ENCODE measurements at places on chromosomes 3 and 15. TPM values are rescaled to one million over a fixed set of nuclear protein-coding genes. Genes with fewer than 3 reads are reported as not detected.

RLBP1 gene
- total RNA-seq: not detected

OR5K3 gene
- not detected for total RNA-seq

CPA3 gene
- total RNA-seq: 7.3 TPM

GTF2A2 gene
- total RNA-seq: 78.9 TPM

GPR171 gene
- total RNA-seq: 0.34 TPM

CKMT1A gene
- not detected for total RNA-seq

B2M gene
- total RNA-seq: 2,078 TPM

CAMK2N2 gene
- total RNA-seq: not detected

GRCh38 chr15:68683551-68683950 lies 104.8 kb downstream of the CORO2B start:
- DNase-seq: no peak

GRCh38 chr3:99702953-99703943 lies 64.9 kb downstream of the COL8A1 start:
- no peak for DNase-seq

- no peak for DNase-seq
These were observed 73.1 kb downstream of the ABTB1 start for GRCh38 chr3:127745656-127746399.

DNA sequence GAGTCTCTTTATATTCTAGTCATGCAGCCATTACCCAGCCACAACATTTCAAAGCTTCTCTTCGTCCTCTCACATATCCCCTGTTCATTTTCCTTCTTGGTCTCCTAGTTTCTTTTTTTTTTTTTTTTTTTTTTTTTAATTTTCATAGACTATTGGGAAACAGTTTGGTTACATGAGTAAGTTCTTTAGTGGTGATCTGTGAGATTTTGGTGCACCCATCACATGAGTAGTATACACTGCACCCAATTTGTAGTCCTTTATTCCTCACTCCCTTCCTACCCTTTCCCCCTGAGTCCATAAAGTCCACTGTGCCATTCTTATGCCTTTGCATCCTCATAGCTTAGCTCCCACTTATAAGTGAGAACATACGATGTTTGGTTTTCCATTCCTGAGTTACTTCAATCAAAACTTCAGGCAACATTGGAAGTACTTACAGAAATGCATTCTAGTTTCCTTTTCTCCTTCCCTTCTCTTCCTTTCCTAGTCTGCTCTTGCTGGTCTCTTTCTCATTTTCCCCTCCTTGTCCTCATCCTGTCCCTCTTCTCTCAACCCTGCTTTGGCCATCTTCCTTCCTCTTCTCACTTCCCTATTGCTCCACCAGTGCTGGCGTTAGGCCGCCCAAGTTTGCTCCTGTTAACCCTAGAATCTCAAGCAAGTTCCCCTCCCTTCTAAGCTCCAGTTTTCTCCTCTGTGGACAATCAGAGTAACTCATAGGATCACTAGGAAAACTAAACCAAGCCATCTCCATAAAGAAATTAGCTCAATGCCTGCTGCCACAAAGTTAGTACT lies 4.8 kb downstream of the ATP8B4 start:
- DNase-seq: no peak

DNA sequence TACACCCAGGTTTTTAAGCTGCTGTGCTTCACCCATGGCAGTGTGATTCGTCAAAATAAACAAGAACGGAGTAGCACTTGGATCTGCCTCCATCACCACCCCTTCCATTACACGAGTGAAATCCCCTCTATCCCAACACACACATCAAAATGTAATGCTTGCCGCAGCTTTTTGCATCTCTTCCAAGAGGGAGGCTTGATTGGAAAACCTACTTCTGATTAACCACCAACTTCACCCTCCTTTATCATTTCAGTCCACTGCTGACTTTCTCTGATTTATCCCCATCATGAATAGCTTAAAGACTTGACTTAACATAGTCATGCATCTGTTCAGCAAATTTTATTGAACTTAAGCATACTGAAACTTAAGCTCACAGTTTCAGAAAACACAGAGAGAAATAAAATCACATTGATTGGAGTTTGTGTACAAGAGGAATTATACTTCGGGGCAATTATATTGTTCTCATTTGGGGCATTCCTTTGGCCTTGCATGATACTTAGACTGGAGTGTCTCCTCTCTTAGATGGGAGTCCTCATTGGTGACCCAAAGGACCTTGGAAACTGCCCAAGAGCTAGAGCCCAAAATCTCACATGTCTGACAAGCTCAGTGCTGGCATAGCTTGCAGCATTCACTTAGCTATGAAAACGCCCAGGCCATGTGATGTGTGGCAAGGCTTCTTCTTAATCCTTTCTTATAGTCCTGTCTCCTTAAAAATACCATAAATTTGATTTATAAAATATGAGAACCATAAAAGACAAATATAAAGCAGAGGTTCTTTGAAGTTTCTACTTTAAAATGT lies 124.3 kb upstream of the UMPS start:
- DNase-seq: no peak

- DNase-seq: no peak
These were observed 146.2 kb downstream of the KLF13 start for GRCh38 chr15:31472636-31473384.

GRCh38 chr3:30747771-30748281 lies 141.4 kb downstream of the TGFBR2 start:
- no peak for DNase-seq

- no peak for DNase-seq
These were observed 121.3 kb upstream of the ADAMTS9 start for GRCh38 chr3:64809086-64809485.

DNA sequence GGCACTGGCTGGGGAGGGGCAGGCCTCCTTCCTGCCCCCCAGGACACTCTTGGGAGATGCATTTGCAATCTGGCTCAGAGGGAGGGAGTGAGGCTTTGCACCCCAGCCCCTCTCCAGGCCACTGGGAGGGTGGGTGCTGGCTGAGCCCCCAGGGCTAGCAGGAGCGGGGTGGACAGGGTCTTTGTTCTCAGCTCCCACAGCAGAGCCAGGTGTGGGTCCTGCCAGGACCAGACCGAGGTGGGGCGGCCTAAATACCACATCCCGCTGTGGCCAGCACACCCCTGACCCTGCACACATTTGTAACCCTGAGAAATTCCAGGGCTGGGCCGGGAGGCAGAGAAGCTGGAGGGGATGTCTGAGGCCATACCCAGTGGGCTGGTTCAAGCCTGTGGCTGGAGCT lies 41.0 kb downstream of the STARD5 start:
- peak; percentile 10 for DNase-seq

DNA sequence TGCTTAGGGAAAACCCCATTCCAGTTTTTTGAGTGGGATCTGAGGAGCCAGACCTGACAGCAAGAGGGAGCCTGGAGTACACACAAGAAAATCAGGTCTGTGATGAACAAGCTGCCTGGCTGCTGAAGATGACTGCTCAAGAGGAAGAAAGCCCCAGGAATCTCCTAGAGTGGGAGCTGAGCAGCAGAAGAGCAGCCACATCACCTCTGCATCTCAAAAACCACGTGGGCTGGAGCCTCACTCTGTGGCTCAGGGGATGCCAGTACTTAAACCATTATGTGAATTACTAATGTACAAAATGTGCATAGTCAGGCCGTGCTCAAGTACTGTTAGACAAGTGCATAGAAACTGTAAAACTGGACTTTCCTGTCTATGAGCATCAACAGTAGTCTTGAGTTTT lies 52.4 kb downstream of the SLC9A9 start:
- DNase-seq: no peak

- no peak for DNase-seq
These were observed 82.6 kb upstream of the ATP11B start for GRCh38 chr3:182710557-182711157.

DNA sequence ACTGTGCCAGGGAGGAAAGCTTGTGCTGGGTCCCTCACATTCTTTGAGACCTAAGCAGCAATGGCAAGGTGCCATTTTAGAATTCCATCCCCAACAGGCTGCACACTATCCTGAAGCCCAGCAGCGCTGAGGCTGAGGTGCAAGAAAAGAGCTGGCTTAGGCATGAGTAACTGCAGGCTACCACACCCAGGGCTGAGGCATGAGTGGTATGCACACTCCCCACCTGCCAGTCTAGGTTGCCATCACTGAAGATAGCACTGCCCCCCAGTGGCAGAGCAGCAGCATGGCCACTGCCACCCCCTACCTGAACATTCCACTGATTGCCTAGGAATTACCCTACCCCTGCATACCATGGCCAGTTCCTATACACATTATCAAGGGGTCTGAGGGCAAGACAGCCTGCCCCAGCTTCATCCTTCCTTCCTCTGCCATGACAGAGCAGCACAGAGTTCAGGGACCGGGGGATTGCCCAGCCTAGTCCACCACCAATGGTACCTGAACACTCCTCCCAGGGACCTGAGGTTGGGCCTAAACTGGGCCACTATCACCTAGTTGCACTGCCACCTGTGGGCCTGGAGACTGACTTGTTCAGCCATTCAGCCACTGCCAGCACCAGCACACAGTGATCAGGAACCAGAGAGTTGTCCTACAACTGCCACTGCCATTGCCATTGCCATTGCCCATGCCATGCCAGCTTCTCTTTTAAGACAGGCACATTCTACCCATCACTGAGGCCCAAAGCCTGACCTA lies 129.8 kb downstream of the SATB1 start:
- no peak for DNase-seq

- no peak for DNase-seq
These were observed 136.3 kb downstream of the IMPG2 start for GRCh38 chr3:101184111-101184510.

DNA sequence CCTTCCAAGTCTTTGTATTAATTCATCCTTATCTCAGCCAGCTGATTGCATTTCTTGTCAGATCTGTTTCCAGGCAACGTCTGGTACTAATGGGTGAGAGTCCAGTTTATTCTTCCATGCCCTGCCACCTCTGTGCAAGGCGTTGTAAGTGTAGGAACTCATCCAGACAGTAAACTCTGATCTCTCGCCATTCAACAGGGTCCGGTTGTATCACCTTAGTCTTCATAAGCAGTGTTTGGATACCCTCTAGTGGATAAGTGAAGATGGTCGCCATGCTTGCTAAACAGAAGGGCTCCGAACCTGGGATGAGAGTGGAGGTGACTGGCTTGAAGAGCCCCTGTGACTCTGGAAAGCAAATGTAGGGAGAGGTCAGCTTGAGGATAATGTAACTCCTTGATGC lies 51.6 kb upstream of the CMTM7 start:
- DNase-seq: no peak

GRCh38 chr15:56739964-56740640 lies 6.8 kb upstream of the ZNF280D start:
- DNase-seq: no peak

- DNase-seq: no peak
These were observed 267.6 kb downstream of the CNTN3 start for GRCh38 chr3:74346896-74347295.

DNA sequence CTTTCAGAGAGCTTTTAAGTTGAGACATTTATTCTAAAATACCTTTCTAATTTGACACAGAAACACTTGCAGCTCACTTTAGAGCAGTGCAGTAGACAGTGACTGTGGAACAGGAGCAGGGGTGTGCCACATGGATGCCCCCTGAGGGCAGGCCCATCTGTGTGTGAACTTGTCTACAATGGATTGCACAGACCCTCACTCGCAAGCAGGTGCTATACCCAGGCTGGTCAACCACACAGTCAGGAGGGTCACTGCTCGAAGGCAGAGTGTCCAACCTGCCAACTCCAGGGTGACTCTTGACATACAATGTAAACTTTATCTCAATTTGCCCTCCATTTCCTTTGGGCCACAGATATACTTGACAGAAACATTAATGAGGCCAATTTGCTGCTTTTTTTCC lies 437.2 kb downstream of the EPHB1 start:
- DNase-seq: no peak

DNA sequence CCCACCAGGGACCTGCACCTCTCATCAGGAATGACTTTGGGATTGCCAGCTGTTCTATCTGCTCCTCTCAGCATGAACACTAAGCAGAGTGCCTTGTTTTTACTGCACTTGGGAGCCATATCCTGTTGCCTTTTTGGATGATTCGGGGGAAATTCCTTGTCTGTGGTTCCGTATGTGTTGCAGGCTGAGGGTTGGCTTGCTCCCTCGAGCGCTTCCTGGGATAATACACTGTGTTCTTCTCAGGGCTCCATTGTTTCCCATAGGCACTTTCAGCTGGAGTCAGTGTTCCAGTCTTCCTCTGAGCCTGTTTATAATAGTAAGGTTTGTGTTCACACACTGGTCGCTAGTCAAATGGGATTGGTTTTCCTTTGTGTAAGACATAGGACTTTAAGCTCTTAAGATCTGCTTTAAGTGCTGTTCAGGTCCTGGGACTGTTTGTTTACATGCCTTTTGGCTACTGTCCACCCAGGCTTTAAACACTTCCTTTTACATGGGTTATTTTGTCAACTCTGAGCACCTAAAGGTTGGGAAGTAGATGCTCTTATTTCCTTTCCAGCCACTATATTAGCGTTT lies 23.4 kb downstream of the BOC start:
- no peak for DNase-seq

DNA sequence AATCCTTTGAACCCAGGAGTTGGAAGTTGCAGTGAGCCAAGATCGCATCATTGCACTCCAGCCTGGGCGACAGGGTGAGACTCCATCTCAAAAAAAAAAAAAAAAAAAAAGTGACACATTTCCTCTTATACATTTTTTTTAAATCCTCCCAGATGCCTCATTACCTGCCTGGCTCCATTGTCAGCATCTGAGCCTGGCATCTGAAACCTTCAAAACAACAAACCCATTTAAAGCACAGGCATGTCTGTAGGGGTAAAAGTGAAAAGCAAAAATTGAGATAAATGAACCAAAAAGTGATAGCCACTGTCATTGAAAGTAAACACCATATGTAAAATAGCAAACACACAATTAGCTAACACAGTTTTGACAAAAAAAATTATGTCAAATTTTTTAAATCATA lies 38.6 kb downstream of the OSBPL10 start:
- no peak for DNase-seq

DNA sequence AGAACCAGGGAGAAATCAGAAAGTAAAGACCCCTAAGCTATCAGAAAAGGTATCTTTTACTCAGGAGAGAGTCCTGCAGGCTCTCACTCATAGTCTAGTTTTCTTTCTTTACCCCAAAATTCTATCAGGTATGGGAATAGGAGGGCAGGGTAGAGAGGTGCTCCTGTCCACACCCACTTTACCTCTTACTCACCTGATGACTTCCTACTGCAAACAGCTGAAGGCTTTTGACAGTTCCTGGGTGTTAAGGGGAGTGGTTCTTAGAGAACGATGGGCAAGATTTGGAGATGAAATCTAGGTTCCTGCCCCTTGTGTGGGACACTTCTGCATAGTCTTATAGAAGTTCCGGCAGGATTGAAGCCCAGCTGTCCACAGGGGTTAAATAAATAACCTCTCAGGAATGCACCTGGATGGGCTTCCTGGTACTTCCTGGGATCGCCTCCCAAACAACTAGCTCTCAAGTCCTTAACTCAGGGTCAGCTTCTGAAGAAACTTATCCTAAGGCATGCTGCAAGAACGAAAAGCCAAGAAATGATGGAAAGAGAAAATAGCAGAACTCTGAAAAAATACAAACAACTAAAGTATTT lies 10.8 kb upstream of the TNFAIP8L3 start:
- DNase-seq: no peak

- no peak for DNase-seq
These were observed 184.5 kb downstream of the FNDC3B start for GRCh38 chr3:172223870-172224269.

- DNase-seq: no peak
These were observed 45.5 kb upstream of the ZNF280D start for GRCh38 chr15:56778761-56779160.

Measured in uterus (tissue), 4 donors.